Anterior cingulate cortex (tissue), 58 donors: ENCODE measurements at places on chromosomes 6 and 20.

- no peak for DNase-seq
Measured at GRCh38 chr6:5514353-5514752, 253.0 kb downstream of the FARS2 start.

DNA sequence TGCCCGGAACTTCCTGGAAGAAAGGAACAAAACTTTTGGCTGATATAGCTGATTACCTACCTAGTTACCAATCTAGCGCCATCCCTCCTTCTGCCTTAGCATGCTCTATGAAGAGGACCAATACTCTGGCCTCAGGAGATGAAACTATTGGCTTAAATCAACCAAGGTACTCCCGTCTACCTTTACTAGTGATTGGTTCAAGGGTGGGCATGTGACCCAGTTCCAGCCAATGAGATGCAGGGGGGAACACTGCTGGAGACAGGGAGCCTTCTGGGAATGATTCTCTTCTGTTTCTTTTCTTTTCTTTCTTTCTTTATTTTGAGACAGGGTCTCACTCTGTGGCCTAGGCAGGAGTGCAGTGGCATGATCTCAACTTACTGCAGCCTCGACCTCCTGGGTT, 72.6 kb upstream of the CCDC167 start:
- no peak for DNase-seq

DNA sequence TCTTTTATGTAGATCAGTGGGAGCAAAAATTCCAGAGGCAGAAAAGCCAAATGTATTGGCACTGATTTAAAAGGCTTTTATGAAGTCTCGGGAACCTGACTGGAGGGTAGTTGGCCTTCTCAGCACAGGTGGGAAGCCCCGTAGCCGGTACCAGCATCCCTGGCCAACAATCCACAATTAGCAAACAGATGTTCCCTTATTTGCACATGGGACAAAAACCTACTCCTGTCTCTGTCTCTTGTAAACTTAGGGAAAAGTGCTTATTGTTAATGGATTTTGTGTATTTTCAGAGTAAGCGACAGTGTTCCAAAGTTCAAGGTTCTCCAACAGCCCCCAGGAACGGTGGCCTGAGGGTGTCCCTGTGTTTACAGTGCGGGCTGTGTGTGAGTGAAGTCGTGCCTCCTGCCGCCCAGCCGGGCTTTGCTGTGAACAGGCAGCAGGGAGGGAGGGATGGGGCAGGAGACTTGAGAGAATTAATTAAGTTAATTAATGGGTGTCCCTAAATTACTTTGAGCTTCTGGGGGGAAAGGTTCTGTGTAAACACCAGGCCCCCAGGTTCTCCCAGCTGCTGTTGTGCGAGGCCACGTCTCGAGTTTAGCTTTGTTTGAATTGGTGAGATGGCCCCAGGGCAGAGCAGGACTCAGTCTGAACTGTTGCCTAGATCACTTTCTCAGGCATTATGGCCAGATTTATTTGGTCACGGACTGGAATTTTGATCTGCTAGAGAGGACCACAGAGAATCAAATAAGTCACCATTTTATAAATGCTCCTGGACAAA, 3.9 kb downstream of the SYNJ2 start:
- no peak for DNase-seq

- no peak for DNase-seq
Measured at GRCh38 chr6:21323577-21323976, 270.0 kb upstream of the SOX4 start.

GRCh38 chr20:18005170-18005989, 36.6 kb downstream of the MGME1 start:
- DNase-seq, result peak; percentile 22

GRCh38 chr6:45432977-45433376, 55.2 kb upstream of the SUPT3H start:
- no peak for DNase-seq

- no peak for DNase-seq
Measured at GRCh38 chr6:136166815-136167214, 83.3 kb downstream of the MTFR2 start.

DNA sequence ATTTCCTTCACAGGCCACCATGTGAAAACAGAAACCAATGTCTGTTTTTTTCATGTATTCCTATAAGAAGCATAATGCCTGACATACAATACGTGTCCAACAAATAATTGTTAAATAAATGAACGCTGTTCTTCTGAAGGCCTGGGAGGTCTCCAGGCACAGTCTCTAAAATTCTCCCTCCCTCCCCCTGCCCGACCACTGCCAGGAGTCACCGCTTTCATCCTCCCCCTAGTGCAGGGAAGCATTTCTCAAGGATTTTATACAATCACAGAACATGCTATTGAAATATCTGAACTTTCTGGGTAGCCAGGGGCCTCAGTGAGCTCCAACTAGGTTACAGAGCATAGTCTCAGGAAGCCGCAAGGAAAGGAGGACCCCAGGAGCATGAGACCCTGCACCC, 95.3 kb downstream of the ZNF217 start:
- no peak for DNase-seq

GRCh38 chr6:138491017-138491416, 8.3 kb downstream of the NHSL1 start:
- no peak for DNase-seq

GRCh38 chr20:37426106-37426505, 80.2 kb downstream of the SRC start:
- DNase-seq, result no peak

DNA sequence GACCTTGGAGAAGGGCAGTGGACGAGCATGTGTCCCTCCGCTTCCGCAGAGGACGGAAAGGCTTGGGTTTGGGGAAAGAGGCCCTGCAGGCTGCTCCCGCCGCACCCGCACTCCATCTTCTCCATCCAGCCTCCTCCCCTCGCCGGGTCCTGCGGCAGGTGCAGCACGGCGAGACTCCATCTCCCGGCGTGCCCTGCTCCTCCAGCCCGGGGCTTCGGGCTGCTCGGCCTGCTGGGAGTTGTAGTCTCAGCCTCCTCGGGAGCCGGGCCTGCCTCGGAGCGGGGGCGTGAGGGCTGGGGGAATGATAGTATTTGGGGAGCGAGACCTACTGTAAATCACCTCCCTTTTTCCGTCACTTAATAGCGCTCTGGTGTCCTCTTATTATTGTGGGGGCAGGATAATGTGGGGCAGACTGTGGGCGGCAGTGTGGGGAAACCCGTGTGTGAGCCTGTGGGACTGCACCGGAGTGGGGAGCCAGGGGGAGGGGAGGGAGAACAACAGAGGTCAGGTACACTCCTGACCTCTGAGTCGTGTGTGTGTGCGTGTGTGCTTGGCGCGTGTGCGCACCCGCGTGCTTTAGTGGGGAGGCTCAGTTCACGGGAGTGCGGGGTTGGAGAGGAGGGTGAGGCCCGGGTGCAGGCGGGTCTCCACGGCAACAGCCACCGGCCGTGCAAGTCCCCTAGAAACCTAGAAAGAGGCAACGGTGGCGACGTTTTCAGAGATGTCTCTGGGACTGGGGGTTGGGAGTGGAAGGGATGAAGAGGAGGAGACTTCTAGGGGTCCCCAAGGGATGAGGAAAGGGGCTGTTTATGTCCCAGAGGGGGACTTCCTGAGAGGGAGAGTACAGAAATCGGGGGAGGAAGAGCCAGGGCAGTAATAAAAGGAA, 4.1 kb downstream of the TTBK1 start:
- peak; percentile 71 for DNase-seq

DNA sequence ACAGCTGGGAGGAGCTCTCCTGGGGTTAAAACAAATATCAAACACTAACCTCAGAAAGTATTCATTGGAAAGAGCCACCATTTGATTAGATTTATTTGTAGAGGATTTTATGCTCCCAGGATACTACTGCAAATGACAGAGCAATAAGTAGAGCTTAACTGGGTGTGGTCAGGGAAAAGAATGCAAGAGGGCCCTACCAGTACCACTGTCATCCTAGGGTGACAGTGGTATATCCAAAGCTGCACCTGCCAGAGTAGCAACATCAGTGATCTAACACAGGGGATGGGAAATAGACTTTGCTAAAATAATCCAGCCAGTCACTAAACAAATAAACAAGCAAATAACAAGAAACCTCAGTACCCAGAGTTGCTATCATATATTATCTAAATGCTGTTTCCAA, 29.7 kb downstream of the ERGIC3 start:
- no peak for DNase-seq

DNA sequence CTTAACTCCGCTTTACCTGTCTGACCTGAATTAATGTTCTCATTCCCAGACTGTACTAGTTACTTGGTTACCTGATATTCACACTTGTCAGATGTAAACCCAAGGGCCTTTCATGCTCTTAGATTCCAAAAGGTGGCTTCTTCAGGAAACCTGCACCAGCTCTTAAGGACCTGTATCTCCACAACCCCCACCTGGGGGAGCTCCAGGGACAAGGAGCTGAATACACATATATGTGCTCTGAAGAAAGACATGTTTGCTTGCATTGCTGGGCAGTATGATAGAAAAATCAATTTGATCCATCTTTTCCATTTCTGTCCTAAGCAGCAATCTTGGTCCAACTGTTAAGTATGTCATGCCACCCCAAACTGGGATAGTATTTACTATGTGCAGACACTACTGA, 64.8 kb upstream of the POU3F2 start:
- DNase-seq, result no peak

DNA sequence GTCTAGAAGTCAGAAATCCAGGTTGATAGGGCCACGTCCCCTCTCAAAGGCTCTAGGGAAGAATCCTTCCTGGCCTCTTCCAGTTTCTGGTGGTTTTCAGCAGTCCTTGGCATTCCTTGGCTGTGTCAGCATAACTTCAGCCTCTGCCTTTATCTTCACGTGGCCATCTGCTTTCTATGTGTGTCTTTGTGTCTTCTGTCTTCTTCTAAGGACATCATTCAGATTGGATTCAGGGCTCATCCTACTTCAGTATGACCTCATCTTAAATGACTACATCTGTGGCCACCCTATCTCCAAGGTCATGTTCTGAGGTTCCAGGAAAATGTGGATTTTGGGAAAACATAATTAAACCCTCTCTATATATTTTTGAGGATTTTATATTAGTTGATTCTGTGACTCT, 23.0 kb downstream of the C6orf89 start:
- DNase-seq, result no peak

GRCh38 chr6:31586599-31587281, 663 bp downstream of the LST1 start:
- no peak for DNase-seq

DNA sequence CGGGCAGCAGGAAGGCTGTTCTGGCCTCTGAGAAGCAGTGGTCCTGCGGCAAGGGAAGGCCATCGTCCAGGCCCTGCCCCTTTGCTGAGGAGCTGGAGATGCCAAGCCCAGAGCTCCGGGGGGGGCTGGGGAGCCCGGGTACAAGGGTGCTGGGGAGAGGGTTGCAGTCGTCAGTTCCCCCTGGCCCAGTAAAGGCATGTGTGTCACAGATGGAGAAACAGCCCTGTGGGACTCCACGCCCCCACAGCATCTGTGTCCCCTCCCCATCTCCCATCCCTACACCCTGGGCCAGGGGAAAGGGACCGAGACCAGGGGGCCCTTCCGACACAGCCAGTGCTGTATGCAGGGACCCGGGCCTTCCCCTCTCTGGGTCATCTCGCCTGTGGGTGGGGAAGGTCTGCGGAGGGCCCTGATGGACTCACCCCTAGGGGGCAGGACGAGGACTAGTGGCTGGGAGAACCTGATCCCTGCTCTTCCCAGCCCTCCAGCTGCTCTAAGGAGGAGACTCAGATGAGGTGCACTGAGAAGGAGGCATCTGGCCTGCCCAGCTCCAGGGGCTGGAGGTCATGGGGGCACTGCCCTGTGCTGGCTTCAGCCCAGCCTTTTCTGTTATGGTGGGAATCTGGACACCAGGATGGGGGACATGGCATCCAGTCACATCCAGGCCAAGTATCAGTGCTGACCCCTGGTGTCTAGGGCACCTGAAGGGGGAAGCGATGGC, 609 bp downstream of the MYL9 start:
- DNase-seq, result no peak

- DNase-seq, result no peak
Measured at GRCh38 chr6:31687860-31688693, 7.2 kb upstream of the LY6G5C start.

DNA sequence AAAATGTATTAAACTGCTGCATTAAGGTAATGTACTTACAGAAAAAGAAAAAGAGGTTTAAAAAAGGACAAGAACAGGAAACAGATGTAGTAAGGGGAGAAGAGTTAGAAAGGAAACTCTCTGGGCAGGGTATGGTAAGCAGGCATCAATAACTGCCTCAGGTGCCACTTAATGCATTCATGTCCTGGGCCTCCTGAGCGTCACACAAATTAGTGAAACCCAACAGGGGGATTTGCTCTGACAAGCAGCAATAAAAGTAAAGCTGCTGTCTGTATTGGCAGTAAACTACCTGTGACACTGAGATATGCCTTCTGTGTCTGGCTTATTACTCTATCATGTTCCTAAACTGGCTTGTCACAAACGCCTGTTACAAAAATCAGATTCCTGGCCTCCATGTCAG, 1.5 kb upstream of the EFHC1 start:
- no peak for DNase-seq

- no peak for DNase-seq
Measured at GRCh38 chr6:3798055-3798919, 46.8 kb upstream of the PXDC1 start.

DNA sequence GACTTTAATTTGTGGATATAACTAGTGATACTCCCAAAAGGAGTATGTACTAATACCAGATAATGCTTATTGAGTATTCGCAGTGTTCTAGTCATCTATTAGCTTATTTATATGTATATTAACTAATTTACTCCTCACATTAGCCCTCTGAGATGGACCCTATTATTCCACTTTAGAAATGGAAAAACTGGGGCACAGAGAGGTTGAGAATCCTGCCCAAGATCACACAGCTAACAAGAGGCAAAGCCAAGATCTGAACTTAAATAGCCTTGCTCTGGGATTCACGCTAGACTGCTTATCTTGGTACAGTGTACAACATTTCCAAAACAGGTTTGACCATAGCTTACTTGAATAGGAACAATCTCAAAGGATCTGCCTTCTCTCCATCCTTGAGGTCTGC, 8.5 kb upstream of the SPO11 start:
- DNase-seq, result no peak

- no peak for DNase-seq
Measured at GRCh38 chr20:62571669-62572344, 70.5 kb upstream of the SLCO4A1 start.

- no peak for DNase-seq
Measured at GRCh38 chr6:132893772-132894490, 79.6 kb downstream of the RPS12 start.

- DNase-seq, result no peak
Measured at GRCh38 chr6:90123831-90124230, 172.8 kb downstream of the BACH2 start.

GRCh38 chr6:100897671-100898070, 16.5 kb upstream of the ASCC3 start:
- no peak for DNase-seq

- DNase-seq, result no peak
Measured at GRCh38 chr20:53365539-53366075, 228.0 kb downstream of the ZNF217 start.

GRCh38 chr6:72564231-72564630, 57.6 kb upstream of the KCNQ5 start:
- no peak for DNase-seq

DNA sequence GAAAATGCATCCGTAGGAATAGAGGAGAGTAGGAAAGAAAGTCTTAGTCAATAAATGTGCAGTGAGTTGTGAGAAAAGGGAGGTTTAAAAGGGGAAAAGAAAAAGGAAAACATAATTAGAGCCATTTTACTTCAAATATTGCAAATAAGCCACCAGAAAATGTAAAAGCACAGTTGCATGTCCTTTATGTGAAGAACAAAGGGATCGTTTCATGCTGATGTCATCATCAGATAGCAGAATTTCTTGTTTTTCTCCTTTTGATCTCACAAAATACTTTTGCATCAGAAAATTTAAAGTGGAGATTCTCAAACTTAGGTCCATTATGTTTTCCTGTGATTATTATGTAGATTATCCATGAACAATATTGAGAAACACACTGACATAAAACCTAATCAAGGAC, 166.7 kb downstream of the HAO1 start:
- DNase-seq, result no peak

- no peak for DNase-seq
Measured at GRCh38 chr20:63825331-63826118, 5.5 kb downstream of the ZBTB46 start.
